Epithelial cell of prostate (primary cell): ENCODE measurements at places on chromosomes 13 and 19.
A peak's percentile ranks its signal among the peaks of the same experiment; 100 is the strongest.

- DNase-seq: no peak
Measured at GRCh38 chr19:291006-291521, at the start of gene PLPP2. Gene PLPP2 (minus strand): TSS chr19:291403. CDS start chr19:291336, 67 bp downstream.

DNA sequence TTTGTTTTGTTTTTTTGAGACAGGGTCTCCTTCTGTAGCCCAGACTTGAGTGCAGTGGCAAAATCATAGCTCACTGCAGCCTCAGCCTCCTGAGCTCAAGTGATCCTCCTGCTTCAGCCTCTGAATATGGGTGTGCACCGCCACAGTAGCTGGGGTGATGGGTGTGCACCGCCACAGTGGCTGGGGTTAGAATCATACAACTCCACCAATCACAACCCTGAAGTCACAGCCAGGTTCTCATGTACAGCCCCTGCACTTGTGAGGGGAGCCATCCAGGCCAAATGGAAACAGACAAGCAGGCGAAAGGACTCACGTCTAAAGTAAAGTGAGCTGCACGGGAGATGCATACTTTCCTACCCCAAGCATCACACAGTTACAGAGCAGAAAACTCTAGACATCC is 63.1 kb upstream of the RANBP3 start:
- no peak for DNase-seq

DNA sequence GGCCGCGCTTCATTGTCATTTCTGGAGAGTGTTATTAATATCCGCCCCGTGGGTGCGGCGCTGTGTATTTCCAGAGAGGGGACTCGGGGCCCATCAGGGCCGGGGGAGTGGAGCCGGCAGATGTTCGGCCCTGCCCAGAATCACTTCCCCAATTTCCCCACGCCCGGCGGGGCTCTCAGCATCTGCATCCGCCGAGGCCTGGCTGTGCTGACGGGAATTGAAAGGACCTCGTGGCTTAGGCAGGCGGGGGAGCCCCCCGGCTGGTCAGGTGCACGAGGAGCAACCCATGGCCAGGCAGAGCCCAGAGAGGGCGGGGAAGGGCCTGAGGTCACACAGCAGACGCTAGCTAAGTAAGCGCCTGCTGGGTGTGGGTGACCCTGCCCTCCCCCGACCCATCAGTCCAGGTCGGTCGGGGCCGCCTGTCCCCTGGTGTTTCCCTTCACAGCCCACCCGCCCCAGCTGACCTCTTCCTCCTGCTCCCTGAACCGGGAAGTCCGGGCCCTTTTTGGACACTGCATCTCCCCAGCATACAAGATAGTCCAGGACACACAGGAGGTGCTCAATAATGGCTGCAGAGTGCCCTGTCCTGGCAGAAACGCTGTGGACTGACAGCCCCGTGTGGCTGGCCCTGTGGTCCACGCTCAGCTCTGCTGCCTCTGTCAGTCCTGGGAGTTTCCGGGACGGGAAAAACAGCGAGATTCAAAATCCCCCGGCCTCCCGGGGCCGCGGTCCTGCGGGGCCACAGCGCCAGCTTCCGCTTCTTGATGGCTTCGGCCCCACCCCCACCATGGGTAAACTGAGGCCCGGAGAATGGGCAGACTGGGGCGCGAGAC is 22.1 kb downstream of the ARID3A start:
- DNase-seq: no peak

- DNase-seq: no peak
Measured at GRCh38 chr19:49264258-49264657, 60.7 kb downstream of the SLC6A16 start.

- no peak for DNase-seq
Measured at GRCh38 chr19:3285647-3286176, 61.3 kb downstream of the CELF5 start.

DNA sequence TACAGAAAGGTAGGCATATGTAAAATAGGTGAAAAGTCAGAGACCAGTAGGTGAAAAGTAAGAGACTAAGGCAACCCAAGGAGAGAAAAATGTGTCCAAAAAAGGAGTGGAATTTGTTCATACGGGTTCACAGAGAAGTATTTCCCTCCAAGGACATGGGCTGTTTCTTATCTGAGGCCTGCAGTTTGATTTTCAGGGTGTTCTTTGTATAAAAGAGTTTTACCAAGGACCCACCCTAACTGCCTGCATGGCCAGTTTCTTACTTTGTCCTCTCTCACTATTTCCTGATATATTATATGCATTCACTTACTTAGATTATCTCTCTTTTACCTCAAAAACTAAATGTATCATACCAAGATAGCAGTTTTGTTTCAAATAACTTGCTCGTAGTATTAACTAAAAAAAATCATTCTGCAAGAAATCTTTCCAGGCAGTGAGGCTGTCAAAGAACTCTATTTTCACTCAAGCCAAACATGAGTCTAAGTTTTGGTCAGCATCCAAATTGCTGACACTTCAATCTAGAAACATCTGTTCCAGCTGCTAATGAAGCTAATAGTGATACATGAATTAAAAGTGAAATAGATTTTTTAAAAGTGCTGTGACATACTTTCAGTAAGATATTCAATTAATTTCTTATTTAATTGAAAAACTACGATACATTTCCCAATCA is 141.4 kb upstream of the SGCG start:
- no peak for DNase-seq

DNA sequence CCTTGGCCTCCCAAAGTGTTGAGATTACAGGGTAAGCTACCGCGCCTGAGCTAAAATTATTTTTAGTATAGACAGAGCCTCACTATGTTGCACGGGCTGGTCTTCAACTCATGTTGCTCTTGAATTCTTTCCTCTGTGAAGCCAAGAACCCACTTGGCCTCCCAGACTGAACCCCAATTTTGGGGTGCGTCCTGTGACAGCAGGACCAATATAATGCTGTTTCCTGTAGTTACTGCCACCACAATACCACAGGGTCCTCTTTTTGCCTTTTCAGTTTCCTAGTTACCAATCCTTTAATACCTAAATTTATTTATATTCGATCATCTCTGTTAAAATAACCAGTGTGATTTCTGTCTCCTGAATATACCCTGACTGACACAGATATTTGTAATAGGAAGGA is 32.9 kb downstream of the TSKS start:
- no peak for DNase-seq

DNA sequence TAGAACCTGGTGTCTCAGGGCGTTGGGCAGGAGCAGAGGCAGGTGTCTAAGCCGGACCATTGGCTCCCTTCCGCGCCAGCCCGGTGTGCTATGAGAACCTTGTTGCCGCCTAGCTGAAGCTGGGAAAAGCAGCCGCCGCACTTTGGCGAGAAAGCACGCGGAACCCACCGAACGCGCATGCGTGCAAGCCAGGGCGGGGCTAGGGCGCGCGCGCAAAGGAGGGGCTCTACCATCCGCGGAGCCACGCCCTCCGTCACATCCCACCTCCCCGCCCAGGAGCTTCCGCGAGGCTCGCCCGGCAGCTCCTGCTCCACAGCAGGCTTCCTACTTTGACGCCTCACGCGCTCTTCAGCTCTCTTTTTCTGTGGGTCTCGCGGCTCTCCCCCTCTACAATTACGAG is 51.3 kb downstream of the WDR87 start:
- no peak for DNase-seq

DNA sequence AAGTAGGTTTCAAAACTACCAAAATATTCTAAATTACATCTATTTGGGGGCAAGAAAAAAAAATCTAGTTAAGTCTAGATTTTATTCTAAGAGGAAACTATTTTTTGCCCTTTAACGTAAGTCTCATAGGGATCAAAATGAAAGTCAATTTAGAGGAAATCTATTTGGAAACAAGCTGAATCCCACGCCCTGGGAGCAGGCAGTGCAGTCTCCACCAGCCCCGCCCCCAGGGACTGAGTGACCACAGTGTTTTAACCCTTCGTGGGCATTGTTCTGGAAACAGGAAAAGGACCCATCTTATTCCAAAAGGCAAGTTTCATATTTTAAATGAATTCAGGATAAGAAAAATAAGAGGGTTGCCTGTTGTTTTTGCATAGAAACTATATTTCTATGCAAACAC is 209.7 kb downstream of the SPRY2 start:
- DNase-seq: no peak

- DNase-seq: no peak
Measured at GRCh38 chr19:48635966-48636858, 967 bp downstream of the DBP start.

DNA sequence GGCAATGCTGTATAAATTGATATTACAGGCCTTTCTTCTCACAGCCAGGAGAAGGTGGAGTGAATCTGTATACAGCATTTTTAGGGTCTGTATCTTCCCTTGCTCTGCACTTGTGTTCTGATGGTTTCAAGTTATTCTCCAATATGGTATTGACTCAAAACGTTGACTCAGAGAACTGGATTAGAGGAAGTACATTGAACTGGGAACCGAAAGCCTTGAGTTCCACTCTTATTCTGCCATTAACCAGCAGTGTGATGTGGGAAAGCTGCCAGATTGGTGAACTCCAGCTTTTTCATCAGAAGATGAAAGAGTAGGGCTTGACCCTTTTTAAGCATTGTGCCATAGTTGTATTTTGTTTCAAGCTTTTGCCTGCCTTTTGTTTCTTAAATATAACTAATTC is 167.7 kb downstream of the SPRY2 start:
- no peak for DNase-seq

GRCh38 chr13:21435687-21436151 is 23.4 kb downstream of the ZDHHC20 start:
- DNase-seq: peak; percentile 81

DNA sequence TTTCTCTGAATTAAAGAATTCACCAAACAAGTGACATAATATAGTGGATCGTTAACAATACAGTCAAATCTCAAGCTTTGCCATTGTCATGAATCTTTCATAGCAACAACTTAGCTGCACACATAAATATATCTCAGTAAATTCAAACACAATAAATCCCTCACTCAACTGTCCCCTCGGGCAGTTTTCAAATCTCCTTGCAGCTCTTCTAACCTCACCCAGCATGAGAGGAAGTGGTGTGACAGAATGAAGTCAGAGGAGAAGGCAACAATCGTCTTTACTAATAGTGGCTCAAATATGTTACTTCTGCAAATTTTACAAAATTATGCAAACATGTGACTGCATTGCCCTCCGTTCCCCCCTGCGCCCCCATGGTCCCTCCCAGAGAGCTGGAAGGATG is 148.2 kb downstream of the RAP2A start:
- no peak for DNase-seq
